ENCODE measurements at places on chromosomes 6 and 20.

DNA sequence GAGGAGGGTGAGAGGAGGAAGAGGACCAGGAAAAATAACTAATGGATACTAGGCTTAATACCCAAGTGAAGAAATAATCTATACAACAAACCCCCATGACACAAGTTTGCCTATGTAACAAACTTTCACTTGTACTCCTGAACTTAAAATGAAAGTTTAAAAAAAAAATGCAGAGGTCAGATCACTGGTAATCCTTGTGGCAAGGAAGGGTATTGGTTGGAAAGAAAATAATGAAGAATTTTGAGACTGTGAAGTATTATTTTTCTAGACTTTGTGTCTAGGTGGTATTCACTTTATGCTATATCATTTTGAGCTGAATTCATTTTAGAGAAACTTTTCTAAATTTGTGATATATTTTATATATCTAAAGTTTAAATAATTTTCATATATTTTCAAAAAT lies 547.5 kb downstream of the MMUT start:
- DNase-seq = no peak

DNA sequence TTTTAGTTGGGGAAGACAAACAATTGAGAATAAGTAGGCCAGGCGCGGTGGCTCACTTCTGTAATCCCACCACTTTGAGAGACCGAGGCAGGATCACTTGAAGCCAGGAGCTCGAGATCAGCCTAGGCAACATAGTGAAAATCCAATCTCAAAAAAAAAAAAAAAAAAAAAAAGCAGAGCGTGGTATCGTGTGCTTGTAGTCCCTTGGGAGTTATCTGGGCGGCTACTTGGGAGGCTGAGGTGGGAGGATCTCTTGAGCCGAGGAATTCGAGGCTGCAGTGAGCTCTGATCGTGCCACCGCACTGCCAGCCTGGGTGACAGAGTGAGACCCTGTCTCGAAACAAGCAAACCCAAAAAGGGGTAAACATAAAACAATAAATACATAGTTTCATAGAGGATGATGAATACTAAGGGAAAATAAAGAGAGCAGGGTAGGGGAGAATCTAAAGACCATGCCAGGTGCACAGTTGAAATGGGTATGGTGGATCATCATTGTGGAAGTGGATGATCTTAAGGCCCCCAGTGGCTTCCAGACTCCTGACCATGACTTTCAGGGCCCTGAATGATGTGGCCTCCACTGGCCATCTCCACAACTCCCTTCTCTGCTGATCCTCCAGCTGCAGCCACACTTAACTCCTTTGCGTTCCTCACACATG lies 947 bp downstream of the POFUT1 start:
- DNase-seq = no peak

DNA sequence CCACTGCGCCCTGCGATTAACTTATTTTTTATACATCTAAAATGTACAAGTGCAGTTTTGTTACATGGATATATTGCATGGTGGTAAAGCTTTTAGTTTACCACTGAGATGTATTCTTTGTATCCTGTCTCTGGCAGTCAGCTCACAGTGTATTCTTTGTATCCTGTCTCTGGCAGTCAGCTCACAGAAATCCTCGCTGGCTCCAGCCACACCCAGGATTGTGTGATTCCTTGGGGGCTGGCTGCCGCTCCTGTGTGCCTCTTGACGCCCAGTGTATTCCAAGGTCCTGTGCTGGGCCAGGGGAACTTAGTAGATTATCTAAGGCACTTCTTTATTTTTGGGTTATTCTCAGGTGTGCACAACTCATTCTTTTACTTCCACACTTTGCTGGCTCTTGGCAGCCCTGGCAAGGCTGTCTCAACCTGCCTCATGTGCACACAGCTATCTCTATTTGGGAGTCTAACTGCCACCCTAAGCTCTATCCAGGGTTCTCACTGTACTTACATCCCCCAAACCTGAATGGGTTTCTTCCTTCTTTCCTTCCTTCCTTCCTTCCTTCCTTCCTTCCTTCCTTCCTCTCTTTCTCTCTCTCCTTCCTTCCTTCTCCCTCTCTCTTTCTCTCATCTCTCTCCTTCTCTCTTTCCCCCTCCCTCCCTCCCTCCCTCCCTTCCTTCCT lies 12.4 kb upstream of the RNF24 start:
- DNase-seq = peak; percentile 85

DNA sequence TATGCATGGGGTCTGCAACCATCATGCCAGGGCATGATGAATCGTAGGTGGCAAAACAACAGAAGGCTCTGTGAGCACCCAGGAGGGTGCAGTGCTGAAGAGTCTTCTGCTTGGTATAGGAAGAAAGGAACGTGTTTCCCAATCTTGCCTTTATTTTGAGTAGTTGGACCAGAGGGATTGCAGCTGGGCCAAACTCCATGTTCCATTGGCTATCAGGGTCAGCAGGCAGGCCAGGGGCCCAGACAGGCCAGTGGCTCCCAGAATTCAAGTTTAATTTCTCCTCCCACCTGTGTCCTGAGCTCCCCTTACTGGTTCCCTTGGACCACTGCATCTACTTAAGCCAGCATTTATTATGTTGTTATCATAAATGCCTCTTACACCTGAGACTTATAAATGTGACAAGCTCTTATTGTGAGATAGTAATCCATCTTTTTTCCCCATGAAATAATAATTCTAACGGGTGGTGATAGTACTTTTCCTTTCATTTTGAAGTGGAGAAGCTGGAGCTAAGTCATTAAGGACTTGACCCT lies 918 bp upstream of the TRIM38 start:
- peak; percentile 47 for DNase-seq

GRCh38 chr20:29299811-29300578 lies 1957.5 kb upstream of the DEFB115 start:
- no peak for DNase-seq

DNA sequence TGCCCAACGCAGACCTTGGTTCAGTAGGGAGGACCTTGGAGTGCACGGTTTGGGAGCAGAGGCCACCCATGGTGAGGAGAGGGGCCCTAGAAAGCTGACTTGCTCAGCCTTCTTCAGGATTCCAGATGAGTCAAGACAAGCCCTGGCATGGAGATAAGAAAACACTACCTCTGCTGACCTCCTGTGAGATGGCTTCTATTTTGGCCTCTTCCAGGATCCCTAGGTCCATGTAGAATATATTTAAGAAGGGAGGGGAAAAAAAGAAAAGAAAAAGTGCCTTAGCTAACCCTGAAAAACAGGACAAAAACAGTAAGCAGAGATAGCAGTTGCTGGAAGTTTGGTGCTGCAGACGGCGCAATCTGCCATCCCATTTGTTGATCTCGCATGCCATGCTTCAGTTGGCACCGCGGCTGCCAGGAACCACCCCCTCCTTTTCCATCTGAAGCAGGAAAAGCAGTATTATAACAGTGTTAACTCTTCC lies 100.0 kb downstream of the ARMC2 start:
- no peak for DNase-seq

GRCh38 chr6:35258336-35258735 lies 1.2 kb upstream of the ZNF76 start:
- DNase-seq = no peak

DNA sequence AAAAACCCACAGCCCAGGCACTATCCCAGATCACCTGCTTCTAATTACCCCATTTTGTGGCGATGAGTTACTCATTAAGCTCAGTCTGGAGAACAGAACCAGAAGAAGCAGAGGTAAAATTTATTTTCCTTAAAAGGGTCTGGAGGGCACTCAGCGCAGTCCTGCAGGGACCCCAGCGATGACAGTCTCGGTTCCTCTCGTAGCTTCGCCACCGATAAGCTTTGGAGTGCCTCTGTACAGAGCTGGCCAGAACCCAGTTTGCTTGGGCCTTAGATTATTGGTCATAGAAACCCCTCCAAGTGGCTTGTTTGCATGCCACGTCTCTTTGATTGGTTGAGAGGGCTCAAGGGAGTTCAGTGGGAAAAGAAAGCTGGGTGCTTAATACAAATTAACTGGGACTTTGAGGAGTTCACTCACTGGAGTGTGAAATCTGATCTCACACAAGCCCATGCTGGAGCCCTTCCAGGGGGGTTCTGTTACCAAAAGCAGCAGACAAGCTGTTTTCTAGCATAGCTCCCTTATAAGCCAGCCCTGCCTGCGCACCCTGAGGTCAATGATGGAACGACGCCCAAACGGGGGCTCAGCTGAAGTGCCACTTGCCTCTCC lies 158.5 kb upstream of the ARID1B start:
- no peak for DNase-seq

DNA sequence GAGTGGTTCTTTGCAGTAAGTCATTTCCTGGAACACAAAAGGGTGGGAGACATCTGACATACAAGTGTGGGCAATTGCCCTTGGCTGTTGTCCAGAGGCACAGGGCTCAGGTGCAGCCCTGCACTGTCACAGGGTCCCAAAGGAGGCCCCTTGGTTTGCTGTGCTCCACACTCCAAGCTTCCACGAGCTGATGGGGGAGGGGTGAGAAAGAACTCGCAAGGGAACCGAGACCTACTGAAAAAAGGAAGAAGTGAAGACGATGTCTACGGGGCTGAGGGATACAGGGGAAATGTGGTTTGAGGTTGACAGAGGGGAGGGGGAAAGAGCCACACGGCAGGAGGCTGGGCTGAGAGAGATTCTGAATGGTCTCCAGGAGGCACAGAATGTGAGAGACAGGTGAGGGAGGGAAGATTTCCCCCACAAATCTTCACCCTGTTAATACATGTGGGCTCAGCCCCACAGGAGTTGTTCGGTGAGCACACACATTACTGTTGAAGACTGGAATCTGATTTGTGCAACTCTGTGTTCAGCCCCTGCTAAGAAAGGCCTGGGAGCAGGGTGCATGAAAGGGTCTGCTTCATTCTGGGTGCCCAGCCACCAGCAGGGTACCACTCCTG lies 123.4 kb downstream of the LY86 start:
- DNase-seq = no peak

GRCh38 chr6:98925831-98926230 lies 21.9 kb downstream of the FBXL4 start:
- no peak for DNase-seq

GRCh38 chr6:24949020-24949569 lies 13.3 kb upstream of the RIPOR2 start:
- DNase-seq = no peak

DNA sequence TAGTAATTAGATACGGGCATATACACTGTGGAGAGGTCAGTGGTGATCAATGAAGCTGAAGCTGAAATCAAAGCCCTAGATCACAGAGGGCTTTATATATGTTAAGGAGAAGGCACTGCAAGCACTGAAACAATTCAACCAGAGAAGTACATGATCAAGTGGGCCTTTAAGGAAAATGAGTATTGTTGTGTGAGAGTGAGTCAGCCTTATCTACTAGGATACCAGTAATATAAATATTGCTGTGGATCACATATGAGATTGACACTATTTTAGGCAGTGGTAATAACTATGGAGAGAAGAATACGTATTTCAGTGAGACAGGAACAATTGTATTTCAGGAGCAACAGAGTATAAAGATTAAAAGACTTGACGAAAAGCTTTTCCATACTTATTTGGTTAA lies 1172.2 kb upstream of the GJE1 start:
- no peak for DNase-seq

- no peak for DNase-seq
These were observed 130.3 kb upstream of the BMP2 start for GRCh38 chr20:6637160-6637579.

DNA sequence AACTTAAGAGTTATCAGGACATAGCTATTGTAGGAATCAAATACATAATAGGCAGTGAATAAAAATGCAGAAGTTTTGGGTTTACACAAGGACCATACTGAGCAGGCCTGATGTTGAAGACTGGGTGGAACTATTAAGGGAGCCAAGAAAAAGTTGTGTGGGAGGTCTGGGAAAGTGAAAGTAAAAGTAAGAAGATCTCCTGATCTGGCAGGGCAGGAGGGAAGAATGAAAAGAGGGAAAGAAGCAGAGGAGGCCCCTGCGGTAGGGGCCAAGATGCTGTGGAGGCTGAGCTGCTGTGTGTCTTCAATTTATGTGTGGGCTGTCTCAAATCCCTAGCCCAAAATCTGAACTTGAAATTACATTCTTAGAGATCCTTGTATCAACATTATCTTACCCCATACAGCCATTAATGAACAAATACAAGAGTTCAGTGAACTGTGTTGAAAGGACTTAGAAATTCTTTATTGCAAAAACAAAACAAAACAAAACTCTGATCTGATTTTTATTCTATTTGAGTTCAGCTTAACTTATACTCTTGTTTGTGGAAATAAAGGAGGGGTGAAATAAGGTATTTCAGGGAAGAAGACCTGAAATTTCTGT lies 1183.8 kb downstream of the HACE1 start:
- no peak for DNase-seq
